ENCODE measurements at places on chromosomes 5 and 9.
A peak's percentile ranks its signal among the peaks of the same experiment; 100 is the strongest.

GRCh38 chr9:131262327-131263032, 13.8 kb downstream of the FAM78A start:
- no peak for ATAC-seq

DNA sequence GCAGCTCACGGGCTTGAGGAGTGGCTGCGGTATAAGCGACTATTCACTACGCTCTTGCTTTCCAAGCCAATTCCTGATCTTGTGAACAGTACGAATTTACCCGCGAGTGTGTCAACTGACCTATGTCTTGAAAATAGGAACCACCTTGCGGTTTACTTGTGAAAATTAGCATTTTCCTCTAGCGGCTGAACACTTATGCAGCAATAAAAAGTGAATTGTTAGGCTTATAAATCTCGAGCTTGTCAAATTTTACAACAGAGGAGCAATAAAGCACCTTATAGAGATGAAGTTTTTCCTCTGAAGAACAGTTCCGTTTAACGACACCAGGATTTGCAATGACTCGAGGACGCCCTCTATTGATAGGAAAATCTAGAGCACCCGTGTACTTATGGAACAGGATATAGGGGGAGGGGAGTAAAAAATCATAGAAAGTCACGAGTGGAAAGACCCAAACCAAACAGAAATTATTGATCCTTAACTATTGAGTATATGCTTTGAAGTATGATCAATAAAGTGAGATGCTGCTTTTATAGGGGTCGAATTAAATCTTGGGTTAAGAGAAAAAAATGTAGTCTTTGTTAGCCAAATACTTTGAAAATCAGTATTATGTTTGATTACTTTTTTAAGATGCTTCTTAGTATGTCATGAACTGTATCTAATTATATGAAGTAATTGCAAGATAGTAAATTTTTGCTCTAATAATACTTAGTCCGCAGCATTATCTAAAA, 1.9 kb upstream of the RGMB start:
- ATAC-seq, result no peak

GRCh38 chr5:142984011-142984410, 213.8 kb downstream of the ARHGAP26 start:
- no peak for ATAC-seq

GRCh38 chr5:81207009-81207408, 26.1 kb upstream of the CKMT2 start:
- no peak for ATAC-seq

DNA sequence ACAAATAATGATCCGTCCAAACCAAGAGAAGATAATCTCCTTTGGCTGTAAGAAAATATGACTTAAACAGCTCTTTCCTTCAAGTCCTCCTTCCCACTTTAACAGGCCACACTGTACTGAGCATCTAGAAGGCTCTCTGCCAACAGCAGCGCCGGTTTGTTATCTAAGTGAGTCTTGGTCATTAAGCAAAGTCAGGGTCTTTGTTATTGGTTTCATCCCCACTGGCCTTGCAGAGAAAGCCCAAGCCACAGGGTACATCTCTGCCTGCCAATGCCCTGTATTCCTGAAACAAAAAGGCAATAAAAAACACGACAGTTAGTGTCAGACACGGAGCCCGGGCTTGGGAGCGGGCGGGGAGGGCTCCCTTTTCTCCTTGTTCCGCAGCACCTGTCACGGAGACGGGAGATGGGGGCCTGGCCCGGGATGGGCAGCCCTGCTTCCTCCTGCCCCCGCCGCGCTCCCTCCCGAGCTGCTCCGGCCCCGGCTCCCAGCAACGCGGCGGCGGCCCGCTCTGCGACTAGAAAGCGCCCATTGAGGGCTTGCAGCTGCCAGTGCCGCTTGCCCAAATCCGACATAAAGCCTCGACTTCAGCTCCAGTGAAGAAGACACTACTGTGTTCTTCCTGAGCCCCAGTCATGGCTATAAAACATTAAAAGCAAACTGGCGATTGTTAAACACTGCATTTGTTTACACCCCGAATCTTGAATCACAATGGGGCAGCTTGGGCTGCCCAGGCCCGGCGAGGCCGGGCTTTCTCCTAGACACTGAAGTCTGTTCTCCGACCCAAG, 28.1 kb upstream of the PIK3R1 start:
- peak; percentile 94 for ATAC-seq

DNA sequence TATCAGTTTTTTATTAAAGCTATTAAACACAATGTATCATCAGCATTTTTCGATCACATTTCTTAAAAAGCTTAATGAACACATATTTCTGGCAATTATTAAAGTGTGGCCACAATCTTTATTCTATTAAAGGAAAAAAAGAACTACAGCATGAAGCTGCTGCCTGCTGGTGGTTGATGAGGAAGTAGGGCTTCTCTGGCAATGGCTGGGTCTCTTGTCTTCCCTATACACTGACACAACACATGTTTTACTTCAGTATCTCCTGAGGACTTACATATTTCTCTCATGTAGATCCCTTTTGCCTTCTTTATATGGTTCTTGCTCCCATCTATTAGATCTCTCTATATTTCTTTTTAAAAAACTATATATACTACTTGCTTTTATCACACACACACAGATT, 590.7 kb downstream of the RAB3C start:
- no peak for ATAC-seq

GRCh38 chr5:45081082-45081481, 272.3 kb downstream of the MRPS30 start:
- ATAC-seq, result no peak

DNA sequence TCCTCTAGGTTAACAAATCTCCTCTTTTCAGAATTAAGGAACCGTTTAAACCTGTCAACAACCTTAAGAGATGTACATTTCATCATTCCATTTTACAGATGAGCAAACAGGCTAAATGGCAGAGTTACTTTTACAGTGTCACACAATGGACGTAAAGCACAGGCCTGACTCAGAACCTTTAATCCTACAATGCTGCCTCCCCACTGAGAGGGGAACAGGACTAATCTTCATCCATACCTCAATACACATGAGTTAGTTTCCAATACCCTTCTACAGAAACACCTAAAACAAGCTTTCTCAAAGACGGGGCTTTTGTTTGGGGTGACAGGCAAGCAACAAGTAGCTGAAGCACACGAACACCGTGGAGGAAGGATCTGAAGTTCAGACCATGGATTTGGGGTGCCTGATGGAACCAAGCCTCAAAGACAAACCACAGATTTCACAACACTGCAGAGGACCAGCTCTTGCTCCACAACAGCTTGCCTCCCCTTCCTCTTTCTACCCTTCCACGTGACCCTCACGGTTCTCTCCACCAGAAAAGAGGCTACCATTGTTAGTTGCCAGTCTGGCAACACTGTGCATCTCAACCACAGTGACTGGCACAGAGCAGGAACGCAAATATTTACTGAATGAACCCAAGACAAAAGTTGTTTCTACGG, 1.8 kb downstream of the RNF130 start:
- ATAC-seq, result no peak

GRCh38 chr5:159100025-159100781, 487 bp upstream of the EBF1 start:
- peak; percentile 87 for ATAC-seq

DNA sequence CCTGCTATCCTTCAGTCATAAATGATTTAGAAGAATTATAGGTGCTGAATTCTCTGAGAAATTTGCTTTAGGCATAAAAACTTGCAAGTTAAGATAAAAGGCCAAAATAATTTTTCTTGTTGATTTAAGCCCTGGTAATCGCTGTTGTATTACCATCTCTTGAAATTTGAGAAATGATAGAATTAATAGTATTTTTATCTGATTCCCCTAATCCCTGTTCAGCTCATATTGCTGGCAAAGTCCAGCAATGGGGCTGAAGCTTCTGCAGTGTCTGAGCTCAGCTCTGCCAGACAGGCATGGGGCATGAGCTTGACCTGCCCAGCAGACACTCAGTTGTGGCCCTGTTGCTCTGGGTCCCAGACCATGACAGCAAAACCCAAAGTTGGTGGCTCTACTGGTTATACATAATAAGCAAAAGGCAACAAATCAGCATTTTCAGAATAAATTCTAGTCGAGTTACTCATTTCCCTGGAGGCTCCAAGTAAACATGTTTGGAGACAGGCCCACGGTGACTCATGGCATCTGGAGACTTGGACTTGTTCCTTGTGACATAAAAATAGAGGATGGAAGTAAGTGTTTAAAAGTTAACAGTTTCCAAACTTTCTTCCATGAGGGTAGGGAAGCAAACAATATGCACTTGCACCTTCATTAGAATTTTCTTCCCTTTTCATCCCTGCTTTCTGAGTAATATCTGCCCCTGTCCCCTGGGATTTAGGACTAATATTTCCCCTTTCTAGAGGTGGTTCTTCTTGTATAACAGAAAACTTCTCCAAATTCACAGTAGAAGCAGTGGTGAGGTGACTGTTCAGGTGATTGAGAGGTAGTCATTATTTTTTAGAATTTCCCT, 60.2 kb upstream of the SLC2A8 start:
- no peak for ATAC-seq

GRCh38 chr5:32703957-32704356, 7.2 kb upstream of the NPR3 start:
- ATAC-seq, result no peak

- no peak for ATAC-seq
Measured at GRCh38 chr5:87453801-87454200, 41.1 kb upstream of the CCNH start.

DNA sequence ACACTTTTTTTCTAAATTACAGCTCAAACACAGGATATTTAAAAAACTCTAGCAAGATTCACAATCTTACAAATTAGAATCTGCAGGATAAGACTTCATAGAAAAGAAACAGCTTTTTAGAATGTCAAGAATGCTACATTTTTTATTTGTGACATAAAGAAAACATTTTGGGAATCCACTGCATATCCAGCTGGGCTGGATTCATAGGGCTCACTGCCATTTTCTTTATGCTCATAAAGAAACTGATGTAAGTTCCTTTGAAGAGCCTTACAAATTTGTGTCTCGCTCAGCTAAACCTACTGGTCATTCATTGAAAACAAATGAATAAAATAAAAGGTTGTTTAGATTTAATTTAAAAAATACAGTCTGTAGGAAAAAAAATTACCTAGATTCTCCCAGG, 332.3 kb downstream of the TRPM3 start:
- ATAC-seq, result no peak

- peak; percentile 41 for ATAC-seq
Measured at GRCh38 chr5:180494510-180495181, 467 bp downstream of the CNOT6 start.

DNA sequence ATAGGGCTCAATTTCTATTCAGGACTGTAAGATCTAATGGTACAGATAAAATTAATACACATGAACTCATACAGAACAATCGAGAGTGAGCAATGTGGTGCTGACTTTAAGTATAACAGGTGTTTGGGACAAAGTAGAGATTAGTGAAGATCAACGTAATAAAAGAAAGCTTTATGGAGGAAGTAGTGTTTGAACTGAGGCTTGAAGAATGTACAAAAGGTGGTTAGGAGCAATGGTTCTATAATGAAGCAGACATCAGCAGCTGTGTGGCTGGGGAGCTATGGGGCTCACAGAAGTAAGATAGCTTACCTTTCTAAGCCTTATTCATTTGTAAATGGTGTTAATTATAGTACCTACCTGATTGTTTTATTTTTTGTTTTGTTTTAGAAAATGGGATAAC, 275.4 kb upstream of the RGMB start:
- ATAC-seq, result no peak

- no peak for ATAC-seq
Measured at GRCh38 chr5:175859422-175859821, 12.0 kb upstream of the CPLX2 start.

GRCh38 chr5:122471031-122471751, 159.2 kb downstream of the SNCAIP start:
- no peak for ATAC-seq

DNA sequence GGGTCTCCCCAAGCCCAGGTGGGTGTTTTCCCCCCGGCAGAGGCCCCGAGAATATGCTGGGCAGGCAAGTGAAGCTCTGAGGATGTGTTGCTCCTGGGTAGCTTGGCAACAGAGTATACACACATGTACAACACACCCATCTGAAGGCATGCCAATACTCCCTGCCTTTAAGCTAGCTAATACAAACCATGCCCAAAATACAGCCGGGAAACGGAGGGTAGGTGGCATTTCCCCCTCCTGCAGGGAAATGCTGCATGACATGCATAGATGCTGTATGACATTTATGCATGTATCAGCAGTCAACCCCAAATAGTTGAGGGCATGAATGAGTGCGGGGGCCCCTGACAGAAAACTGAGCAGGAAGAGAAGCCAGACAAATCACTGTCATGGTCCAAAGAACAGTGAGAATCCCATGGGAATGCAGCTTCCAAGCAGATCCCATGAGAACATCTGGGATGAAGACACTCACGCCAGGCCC, 614.1 kb downstream of the EBF1 start:
- no peak for ATAC-seq

GRCh38 chr9:109101810-109102209, 17.9 kb downstream of the TMEM245 start:
- no peak for ATAC-seq

DNA sequence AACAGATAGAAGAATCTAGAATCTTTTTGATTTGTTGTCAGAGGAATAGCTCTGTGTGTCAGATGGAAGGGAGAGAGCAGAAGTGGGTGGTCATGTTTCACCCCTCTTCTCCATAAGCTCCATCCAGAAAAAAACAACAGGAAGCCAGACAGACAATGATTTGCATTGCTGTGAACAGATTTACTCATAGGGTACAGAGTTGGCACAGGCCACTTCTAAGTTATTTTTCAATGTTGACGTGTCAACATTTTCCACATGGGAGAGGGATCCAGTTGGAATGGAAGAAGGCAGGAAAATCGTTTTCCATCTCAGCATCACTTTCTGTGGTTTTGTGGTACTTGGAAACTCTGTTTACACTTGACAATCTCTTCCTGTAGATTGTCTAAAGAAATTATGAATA, 86.7 kb downstream of the INSYN2B start:
- ATAC-seq, result no peak

DNA sequence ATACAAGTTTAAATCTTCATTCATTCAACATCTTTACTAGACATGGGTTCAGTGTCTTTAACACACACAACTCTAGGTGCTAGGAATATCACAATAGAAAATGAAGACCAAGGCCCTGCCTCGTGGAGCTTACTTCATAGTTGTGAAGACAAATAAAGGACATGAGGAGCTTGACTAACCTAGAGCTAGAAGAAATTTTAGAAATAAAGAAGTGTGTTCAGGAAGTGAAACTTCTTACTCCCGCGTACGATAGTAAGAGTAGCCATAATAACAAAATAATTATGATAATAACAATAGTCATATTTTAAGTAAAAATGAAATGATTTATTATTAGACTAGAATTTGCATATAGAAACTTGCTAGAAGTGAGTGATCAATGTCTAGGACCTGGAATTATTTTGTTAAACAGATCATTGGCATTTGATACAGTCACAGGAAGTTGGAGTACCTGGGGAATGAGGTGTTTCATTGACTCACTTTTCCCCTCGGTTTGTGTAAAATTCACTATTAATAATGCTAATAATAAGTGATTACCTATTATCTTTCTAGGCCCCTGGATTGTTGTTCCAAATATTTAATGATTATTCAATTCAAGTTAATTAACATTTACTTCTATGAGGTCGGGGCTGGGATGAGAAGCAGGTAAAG, 331.3 kb downstream of the NSG2 start:
- ATAC-seq, result no peak

DNA sequence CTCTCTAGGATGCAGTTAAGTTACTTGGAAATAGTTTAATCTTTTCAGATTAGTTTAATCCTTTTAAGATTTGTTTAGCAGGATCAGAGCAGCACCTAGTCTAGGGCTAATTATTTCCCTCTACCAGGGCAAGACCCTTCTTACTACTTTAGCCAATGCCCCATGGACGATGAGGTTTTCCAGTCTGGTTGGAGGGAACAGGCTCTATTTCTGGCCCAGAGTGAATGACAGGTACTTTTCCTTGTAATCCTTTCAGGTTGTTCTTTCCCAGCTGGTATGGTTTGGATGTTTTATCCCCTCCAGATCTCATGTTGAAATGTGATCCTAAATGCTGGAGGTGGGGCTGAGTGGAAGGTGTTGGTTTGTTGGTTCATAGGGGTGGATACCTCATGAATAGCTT, 27.2 kb downstream of the PTTG1 start:
- ATAC-seq, result no peak
